ENCODE measurements at places on chromosomes 6 and 20.

- DNase-seq, result no peak
- no peaks in the 10 kb centered on the region for H3K27me3 ChIP-seq
- H3K4me3 ChIP-seq, result no peak overlapping the region
- no peaks in the 10 kb centered on the region for H3K36me3 ChIP-seq
Observed at GRCh38 chr20:52118016-52118623, 73.5 kb downstream of the ZFP64 start.

GRCh38 chr6:106383573-106383972 lies 23.1 kb downstream of the CRYBG1 start:
- H3K27me3 ChIP-seq, result no peaks in the 10 kb centered on the region
- no peaks in the 10 kb centered on the region for H3K36me3 ChIP-seq
- no peak overlapping the region for H3K4me3 ChIP-seq
- no peak overlapping the region for H3K27ac ChIP-seq
- DNase-seq, result no peak

DNA sequence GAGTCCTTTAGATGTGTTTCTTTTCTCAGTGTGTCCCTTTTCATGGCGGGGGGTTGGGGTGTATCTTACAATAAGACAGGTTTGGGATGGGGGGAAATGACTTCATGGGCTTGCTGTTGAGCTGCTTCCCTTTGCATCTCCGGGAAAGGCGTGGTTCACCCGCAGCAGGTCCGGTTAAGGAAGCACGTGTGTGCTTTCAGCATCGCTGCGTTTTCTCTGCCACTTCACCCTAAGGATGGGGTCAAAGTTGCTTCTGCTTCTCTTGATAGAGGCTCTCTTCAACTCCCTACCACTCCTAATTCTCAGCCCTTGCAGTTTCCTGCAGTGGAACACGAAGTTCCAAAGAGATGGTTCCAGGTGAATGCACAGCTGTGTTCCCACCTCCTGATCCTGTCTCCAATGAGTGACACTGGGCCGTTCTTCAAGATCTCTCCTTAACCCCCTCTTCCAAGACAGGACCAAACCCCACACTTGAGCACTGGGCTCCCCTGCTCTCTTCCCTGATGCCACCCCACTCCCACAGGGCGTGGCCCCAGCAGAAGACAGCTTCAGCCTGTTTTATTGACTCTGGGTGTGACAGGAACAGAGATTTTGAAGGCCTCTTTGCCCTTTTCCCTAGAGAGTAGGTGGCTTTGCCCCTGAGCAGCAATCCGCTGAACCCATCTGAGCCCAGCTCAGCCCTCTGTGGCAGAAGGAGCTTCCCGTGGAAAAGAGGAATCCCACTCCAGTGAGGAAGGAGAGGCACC lies 85.2 kb downstream of the PLEKHG1 start:
- H3K27me3 ChIP-seq, result no peaks in the 10 kb centered on the region
- H3K27ac ChIP-seq, result peak overlapping the region; percentile 19
- peaks cover 3% of the 10 kb centered on the region for H3K4me1 ChIP-seq
- no peak for DNase-seq
- no peak overlapping the region for H3K4me3 ChIP-seq

DNA sequence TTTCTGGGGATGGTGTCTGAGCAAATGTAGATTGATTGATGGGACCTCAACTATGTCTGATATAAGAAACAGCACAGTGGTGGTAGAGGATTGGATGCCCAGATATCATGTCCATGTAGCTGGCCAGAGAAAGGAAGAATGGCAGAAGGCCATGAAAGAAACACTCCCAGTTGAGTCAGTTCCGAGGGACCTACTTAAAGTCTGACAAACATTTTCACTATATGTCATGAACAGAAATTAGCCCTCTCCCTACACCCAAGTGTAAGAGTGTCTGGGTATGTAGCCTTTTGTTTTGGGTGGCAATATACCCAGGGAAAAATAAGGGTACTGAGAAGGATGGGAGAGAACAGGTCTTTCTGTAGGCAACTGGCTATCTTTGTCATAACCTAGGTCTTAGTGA lies 434.2 kb downstream of the BCKDHB start:
- DNase-seq, result no peak
- no peaks in the 10 kb centered on the region for H3K27me3 ChIP-seq
- H3K4me3 ChIP-seq, result no peak overlapping the region
- H3K4me1 ChIP-seq, result no peaks in the 10 kb centered on the region
- H3K36me3 ChIP-seq, result no peaks in the 10 kb centered on the region

- H3K36me3 ChIP-seq, result no peaks in the 10 kb centered on the region
- H3K4me1 ChIP-seq, result peaks cover 10% of the 10 kb centered on the region
- no peak overlapping the region for H3K4me3 ChIP-seq
- no peaks in the 10 kb centered on the region for H3K27me3 ChIP-seq
- no peak overlapping the region for H3K27ac ChIP-seq
- DNase-seq, result no peak
Observed at GRCh38 chr6:136111831-136112230, 138.3 kb downstream of the MTFR2 start.

Measured in spinal cord (tissue), 10 donors.